ENCODE measurements at places on chromosomes 1 and 21.
A peak's percentile ranks its signal among the peaks of the same experiment; 100 is the strongest.

DNA sequence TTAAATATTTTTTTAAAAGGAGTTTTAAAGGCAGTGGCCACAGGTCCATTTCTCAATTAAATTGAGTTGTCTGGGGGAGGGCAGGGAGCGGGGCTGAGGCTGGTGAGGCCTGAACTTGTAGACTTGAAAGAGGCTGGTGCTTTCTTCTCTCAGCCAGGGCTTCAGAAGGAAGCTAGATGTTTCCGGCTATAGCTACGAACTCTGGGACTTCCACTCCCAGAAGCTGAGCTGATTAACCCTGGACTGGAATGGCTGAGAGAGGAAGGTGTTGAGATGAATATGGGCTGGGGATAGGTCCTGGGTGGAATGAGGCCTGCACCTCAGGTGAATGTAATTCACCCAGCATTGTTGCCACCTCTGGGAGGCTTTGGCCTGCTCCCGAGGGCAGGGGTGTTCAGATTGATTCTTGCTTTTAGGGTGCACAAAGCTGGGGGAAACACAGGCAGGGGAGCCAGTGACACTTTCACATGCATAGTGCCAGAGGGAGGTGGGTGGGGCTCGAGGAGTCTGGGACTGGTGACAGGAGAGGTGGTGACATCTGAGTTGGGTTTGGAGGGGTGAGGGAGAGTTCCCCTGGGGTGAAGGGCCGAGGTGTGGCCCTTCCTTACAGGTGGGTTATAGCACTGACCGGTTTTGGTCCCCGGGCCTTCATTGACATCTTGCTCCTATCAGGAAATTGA is 18.2 kb downstream of the LDLRAP1 start:
- peaks cover 6% of the 10 kb centered on the region for H3K27me3 ChIP-seq
- no peaks in the 10 kb centered on the region for H3K36me3 ChIP-seq
- H3K4me3 ChIP-seq: no peak overlapping the region
- DNase-seq: no peak

DNA sequence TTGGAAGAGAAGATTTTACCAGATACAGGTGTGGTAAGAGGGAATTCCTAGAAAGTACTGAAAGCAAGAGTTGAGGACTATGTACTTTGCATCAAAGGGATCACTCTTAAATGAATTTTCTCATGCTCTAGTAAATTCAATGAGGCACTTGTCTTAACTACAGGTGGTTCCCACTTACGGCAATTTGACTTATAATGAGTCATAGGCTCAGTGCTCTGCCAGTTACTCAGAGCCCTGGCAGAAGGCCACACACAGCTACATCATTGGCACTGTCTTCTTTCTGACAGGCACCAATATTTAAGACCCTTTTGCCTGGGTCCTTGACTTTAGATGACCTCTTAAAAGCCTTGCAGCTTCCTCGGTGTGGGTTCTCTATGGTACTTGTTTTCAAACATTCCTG is 15.9 kb upstream of the ADAMTS5 start:
- H3K4me1 ChIP-seq: no peaks in the 10 kb centered on the region
- H3K27ac ChIP-seq: no peak overlapping the region
- DNase-seq: no peak
- H3K36me3 ChIP-seq: no peaks in the 10 kb centered on the region
- H3K27me3 ChIP-seq: no peaks in the 10 kb centered on the region
- H3K4me3 ChIP-seq: no peak overlapping the region

GRCh38 chr1:7478809-7479499 is 292.1 kb upstream of the VAMP3 start:
- no peak for DNase-seq
- H3K27ac ChIP-seq: no peak overlapping the region
- peaks cover 4% of the 10 kb centered on the region for H3K27me3 ChIP-seq
- H3K36me3 ChIP-seq: no peaks in the 10 kb centered on the region
- no peaks in the 10 kb centered on the region for H3K4me1 ChIP-seq
- H3K4me3 ChIP-seq: no peak overlapping the region

DNA sequence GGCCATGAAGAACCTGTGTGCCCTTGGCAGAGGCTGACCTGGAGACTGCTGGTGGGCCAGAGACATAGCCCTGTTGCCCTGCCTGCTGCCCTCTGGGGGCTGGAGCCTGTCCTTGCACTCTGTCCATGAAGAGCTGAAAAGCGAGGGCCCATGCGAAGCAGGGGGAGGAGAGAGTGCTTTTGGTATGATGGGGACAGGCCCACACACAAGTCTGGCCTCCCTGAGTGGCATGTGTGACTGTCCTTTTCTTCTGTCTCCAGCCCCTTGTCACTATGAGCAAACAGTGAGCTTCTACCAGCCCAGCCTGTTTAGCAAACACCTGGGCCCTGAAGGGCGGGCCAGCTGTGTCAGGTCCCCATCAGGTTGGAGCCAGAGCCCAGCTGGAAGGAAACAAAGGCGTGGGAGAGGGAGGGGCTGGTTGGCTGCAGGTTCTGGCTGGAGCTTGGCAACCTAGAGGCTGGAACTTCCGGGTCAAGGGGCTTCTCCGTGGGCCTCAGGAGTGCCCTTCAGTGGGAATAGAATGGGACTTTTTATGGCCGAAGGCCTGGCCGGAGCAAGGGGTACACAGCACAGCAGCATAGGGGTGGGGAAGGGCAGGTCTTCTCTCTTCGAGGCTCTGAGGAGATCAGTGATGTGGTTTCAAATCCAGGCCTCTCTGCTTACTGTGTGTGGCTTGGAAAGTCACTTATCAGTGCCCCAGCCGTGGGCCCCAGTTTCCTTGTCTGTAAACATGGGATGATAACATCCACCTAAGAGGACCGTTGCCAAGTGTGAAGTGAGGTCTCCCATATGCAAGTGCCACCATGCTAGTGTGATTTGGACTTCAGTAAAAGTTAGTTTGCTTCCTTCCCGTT is 14.3 kb downstream of the QSOX1 start:
- H3K27me3 ChIP-seq: no peaks in the 10 kb centered on the region
- peaks cover 7% of the 10 kb centered on the region for H3K36me3 ChIP-seq
- peak; percentile 43 for DNase-seq
- H3K27ac ChIP-seq: no peak overlapping the region
- H3K4me3 ChIP-seq: no peak overlapping the region

DNA sequence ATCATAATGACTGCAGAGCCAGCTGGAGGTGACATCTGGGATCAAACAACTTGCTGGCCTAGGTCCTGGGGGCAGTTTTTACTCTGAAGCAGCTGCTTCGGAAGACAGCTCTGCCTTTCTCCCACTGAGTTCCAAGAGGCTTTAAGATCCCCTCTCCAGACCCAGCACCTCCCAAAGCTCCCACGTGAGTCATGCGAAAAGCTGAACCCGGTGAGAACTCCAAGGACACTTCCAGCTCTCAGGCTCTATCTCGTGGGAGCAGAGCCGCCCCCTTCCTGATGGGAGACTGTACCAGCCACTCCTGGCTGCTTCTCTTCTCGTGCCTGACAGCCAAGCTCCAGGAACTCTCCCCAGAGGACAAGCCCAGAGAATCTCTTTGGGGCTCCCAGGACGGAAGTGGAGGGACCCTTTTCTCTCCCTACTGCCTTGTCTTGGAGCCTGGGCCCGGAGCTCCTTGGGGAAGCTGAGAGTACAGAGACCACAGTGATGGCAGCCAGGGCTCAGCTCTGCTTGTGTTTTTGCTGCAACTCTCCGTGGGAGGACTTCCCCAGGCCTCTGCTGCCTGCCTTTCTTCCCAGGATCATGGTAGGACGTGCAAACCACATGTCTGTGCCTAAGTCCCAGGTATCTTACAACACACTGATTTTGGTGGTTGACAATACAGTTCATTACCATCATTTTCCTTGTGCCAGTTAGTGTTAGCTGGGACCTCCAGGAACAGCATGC is 40.6 kb downstream of the STUM start:
- H3K27me3 ChIP-seq: peaks cover 4% of the 10 kb centered on the region
- H3K36me3 ChIP-seq: no peaks in the 10 kb centered on the region
- no peaks in the 10 kb centered on the region for H3K4me1 ChIP-seq
- DNase-seq: no peak
- H3K27ac ChIP-seq: no peak overlapping the region

- H3K4me1 ChIP-seq: peaks cover 14% of the 10 kb centered on the region
- H3K4me3 ChIP-seq: no peak overlapping the region
- DNase-seq: no peak
- H3K27ac ChIP-seq: no peak overlapping the region
These were observed 8.6 kb downstream of the PRKACB start for GRCh38 chr1:84152649-84153056.

GRCh38 chr1:208535511-208535910 is 291.3 kb upstream of the PLXNA2 start:
- no peak overlapping the region for H3K27ac ChIP-seq
- no peaks in the 10 kb centered on the region for H3K4me1 ChIP-seq
- DNase-seq: no peak
- H3K27me3 ChIP-seq: peaks cover 22% of the 10 kb centered on the region
- no peak overlapping the region for H3K4me3 ChIP-seq

DNA sequence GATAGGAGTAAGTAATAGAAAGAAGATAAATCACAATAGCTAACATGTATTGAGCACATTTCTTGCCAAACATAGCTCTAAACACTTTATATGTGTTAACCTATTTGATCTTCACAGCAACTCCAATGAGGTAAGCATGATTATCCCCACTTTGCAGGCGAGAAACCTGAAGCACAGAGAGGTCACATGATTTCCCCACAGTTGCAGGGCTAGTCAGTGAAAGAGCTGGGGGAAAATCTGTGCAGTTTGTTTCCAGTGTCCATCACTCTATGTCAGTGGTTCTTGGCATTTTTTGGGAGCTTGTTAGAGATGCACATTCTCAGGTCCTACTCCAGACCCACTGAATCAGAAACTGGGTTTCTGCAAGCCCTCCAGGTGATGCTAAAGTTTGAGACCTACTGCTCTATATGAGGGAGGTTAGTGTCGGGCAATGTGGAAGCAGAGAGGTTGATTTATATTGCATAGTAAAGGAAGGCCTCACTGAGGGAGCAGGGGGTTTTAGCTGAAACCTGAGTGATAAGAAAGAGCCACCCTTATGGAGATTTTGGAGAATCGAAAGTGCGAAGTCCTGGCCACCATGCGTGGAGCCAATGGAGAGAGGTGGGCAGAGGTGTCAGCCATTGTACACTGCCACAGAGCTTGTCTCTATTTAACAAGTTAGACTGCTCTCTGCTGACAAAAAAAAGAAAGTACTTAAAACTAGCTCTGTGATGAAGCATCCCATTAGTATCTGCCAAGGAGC is 20.9 kb downstream of the MCOLN3 start:
- no peaks in the 10 kb centered on the region for H3K36me3 ChIP-seq
- H3K27ac ChIP-seq: no peak overlapping the region
- no peaks in the 10 kb centered on the region for H3K4me1 ChIP-seq
- H3K27me3 ChIP-seq: no peaks in the 10 kb centered on the region
- DNase-seq: no peak
- no peak overlapping the region for H3K4me3 ChIP-seq

- H3K36me3 ChIP-seq: no peaks in the 10 kb centered on the region
- DNase-seq: no peak
- H3K27me3 ChIP-seq: no peaks in the 10 kb centered on the region
These were observed 53.9 kb upstream of the PDE9A start for GRCh38 chr21:42599486-42599885.

DNA sequence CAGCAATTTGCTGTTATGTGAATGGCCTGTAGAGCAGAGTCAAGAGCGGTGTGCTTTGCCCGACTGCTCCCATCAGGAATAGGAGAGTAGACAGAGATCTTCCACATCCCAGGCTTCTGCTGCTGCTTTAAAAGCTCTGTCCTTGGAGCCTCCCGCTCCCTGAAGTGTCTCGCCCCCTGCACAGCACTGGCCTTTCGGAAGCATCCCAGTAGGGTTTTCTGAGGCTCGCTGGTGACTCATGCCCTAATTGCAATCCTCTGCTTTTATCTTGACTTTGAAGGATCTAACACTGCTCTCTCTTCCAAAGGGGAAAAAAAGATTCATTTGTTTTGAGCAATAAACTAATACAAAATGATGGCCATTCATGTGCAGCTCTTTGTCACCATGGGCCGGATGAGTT is 13.3 kb upstream of the CD101 start:
- no peak overlapping the region for H3K27ac ChIP-seq
- H3K4me1 ChIP-seq: peaks cover 21% of the 10 kb centered on the region
- DNase-seq: no peak
- H3K27me3 ChIP-seq: no peaks in the 10 kb centered on the region
- no peaks in the 10 kb centered on the region for H3K36me3 ChIP-seq
- no peak overlapping the region for H3K4me3 ChIP-seq

- H3K36me3 ChIP-seq: no peaks in the 10 kb centered on the region
- H3K4me3 ChIP-seq: no peak overlapping the region
- no peaks in the 10 kb centered on the region for H3K27me3 ChIP-seq
- H3K4me1 ChIP-seq: no peaks in the 10 kb centered on the region
- no peak for DNase-seq
These were observed 1165.7 kb downstream of the BRINP3 start for GRCh38 chr1:189311915-189312314.

DNA sequence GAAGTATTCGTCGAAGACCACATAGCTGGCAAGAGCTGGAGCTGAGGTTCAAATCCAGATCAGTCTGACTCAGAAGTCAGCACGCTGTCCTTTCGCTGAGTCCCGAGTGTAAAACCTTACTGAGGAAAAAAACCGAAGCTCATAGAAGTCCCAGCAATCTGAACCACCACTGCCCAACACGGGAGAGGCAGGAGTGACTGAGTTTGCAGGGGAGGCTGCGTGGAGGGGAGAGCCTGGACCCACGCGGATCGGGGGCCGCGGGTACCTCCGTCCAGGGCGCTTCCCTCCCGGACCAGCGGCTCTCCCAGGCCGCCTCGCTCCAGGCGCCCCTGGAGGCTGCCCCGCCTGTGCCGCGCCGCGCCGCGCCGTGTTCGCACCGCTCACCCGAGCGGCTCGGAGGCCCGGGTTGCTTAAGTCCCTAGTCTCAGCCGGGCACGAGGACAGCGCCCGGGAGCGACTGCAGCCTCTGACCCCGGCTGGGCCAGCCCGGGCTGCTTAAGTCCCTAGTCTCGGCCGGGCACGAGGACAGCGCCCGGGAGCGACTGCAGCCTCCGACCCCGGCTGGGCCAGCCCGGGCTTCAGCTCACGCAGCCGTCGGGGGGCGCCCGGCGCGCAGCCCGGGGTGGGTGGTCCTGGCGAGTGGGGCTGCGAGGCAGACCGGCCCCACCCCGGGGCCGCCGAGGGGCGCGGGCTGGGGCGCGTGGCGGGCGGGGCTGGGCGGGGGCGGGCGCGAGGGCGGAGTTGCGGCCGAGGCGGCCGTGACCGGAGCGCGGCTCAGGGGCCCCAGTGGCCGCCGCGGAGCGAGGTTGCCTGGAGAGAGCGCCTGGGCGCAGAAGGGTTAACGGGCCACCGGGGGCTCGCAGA is at the start of gene ADAMTSL4:
ADAMTSL4 (plus strand) TSS at position 777 of the 864 bp plus-strand sequence. CDS start 2,881 bp downstream, outside the sequence.
- no peak within 1 kb of the TSS for H3K27ac ChIP-seq
- no peaks in the 10 kb centered on the region for H3K36me3 ChIP-seq
- peaks cover 11% of the 10 kb centered on the region for H3K27me3 ChIP-seq
- peaks cover 6% of the 10 kb centered on the region for H3K4me1 ChIP-seq

Measured in DND-41 (cell line).